CD4-positive, alpha-beta T cell treated with Interleukin-12 subunit alpha and Interleukin-12 subunit beta, for 1 hour (primary cell): ENCODE measurements at places on chromosomes 3 and 15.

DNA sequence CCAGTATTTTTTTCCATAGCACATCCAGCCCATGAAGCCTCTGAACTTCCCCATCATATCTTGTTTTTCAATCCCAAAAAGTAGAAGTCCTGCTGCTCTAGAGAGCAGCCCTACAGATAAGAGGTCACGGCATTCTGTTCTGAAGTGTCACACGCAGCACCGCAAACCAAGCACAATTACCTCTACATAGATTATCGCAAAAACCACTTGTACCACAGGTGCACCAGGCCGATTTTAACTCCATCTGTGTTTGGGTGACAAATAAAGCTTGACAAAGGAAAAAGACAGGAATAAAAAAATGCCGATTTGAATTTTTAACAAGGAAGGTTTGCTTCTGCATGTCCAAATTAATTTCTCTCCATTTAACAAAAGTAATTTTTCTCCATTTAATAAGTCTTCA lies 113.7 kb downstream of the MYO5A start:
- DNase-seq: no peak

- no peak for DNase-seq
These were observed 10.7 kb downstream of the CCR3 start for GRCh38 chr3:46252980-46253379.

GRCh38 chr3:172159962-172160538 lies 120.7 kb downstream of the FNDC3B start:
- no peak for DNase-seq

GRCh38 chr3:32113981-32114545 lies 7.6 kb downstream of the GPD1L start:
- no peak for DNase-seq

DNA sequence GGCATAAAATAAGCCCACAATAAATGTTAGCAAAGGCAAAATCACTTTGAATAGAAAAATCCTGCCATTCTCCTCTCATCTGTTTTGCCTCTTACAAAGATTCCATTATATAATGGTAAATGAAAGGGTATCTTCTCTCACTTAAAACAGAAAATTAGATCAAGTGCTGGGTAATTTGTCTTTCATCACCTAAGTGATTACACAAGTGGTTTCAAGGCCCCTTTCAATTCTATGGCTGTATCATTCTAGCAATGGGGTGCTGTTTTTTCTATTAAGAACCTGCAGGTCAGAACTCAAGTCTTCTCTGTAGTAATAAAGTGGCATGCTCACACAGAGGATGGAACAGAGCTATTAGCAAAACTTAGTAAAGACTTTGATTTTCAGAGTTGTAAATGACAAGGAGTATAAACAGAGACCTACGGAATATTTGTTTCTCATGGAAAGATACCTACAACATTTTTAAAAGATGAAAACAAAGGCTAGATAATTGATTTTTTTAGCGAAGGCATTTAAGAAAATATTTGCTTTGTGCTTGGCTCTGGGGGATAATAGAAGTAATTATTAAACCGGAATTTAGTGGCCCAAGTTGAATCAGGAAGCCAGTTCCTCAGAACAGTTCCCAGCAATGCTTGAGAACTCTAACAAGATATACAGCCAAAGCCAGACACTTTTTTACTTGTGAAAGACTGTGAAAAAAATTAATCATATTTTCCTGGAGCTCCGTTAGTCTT lies 137.4 kb downstream of the CMSS1 start:
- DNase-seq: no peak

GRCh38 chr3:60298141-60298540 lies 953.1 kb downstream of the FHIT start:
- DNase-seq: no peak

DNA sequence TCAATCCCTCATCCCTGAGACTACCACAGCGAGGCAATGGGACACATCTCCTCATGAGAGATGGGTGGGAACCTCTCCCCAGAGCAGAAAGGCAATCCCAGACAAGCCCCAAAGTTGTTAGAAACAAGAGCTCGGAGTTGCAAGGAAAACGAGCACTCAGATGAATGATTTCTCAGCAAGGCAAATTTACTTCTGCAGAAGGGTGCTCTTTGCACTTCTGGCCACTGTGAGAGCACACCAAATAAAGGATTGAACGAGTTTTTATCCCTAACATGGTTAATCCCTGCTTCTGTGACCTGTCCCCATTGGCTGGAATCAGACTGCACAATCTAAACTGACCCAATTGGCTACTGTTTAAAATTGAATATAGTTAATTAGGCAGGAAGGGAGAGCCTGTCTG lies 339.1 kb upstream of the POU1F1 start:
- no peak for DNase-seq

- DNase-seq: no peak
These were observed 539.1 kb downstream of the MFSD1 start for GRCh38 chr3:159340877-159341500.

GRCh38 chr15:91072161-91072560 lies 27.9 kb upstream of the SV2B start:
- no peak for DNase-seq

DNA sequence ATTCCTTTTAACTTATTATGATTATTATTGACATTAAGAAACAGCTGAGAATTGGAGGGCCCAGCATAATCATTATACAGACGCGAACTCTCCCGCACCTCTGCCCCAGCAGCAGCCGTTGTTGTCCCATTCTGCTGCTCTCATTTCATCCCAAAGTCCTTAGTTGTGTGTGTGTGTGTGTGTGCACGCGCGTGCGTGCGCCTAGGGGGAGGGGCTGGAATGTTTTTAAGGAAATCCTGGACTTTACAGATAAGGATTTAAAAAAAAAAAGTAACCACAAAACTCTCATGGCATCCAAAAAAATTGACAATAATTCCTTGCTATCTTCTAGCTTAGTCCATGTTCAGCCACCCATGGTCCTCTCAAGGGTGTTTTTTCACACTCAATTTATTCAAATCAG lies 134.2 kb downstream of the WNT7A start:
- no peak for DNase-seq

- no peak for DNase-seq
These were observed 1.2 kb downstream of the DAPK2 start for GRCh38 chr15:64045101-64045435.

GRCh38 chr3:157077565-157077991 lies 82.4 kb downstream of the CCNL1 start:
- no peak for DNase-seq

DNA sequence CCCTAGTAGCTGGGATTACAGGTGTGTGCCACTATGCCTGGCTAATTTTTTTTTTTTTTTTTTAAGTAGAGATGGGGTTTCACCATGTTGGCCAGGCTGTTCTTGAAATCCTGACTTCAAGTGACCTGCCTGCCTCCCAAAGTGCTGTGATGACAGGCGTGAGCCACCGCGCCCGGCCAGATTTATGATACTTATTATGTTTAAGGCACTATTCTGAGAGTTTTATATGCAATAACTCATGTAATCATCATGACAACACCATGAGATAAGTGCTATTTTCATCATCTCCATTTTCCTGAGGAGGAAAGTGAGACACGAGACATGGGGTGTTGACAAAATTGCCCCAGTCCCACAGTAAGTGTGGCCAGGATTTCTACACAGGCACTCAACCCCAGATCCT lies 366.4 kb upstream of the TRIM42 start:
- DNase-seq: no peak

DNA sequence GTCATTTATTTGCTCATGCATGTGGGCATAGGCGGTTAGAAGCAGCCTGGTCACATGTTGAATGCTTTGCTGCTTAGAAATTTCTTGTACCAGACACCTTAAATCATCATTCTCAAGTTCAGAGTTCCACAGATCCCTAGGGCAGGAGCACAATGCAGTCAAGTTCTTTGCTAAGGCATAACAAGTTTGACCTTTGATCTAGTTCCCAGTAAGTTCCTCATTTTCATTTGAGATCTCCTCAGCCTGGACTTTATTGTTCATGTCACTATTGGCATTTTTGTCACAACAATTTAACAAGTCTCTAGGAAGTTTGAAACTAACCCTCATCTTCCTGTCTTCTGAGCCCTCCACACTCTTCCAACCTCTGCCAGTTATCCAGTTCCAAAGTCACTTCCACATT lies 22.8 kb downstream of the HGD start:
- no peak for DNase-seq

DNA sequence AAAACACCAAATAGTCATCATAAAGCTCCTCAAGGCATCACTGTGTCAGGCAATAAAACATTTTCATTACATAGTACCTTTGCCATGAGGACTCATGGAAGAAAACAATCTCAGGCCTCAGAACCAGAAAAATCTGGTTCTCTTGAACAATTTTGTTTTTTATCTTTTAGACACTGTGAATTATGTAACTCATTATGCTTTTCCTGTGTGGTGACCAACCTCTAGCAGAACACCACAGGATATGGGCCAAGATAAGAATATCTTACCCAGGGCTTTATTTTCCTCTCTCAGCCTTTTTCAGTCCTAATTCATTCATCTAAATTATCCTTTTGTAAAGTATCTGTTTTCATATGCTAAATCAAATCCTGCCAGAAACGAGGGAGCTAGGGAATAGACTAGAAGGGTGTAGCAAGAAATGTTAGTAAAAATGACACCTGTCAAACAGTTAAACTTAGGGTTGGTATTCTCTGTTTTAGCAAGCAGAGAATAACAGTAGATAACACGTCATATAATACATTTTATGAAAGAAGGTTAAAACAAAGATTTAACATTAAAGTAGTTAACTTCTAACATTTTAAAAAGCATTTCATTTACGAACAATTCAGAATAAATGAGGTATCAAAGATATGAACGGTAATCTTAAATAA lies 111.1 kb downstream of the FBXL22 start:
- peak; percentile 71 for DNase-seq

GRCh38 chr15:78350058-78350457 lies 9.9 kb downstream of the CRABP1 start:
- no peak for DNase-seq

DNA sequence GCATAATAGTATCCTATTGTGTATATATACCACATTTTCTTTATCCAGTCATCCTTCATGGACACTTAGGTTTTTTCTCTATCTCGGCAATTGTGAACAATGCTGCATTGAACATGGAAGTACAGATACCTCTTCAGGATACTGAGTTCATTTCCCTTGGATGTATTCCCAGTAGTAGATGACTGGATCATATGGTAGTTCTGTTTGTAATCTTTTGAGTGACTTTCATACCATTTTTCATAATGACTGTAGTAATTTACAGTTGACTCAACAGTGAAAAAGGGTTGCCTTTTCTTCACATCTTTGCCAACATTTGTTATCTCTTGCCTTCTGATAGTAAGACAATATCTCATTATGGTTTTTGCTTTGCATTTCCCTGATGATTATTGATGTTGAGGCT lies 21.8 kb downstream of the MYH15 start:
- DNase-seq: no peak

DNA sequence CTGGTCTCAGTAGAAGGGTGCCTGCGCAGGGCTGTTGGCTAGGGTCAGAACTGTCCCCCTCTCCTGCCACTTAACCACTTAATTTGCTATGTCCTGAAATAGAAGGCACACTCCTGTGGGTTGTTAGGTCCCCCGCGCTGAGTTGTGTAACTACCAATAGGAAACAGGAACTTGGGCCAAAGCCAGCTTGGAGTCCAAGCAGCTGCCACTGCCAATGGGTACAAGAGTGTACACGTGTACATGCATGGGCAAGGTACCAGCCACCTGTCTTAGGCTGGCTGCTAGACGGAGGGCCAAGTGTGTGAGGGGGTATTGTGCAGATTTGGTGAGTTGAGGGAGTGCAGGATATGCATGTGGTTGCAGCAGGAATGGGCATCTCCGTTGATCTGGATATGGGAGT lies 29.7 kb upstream of the POLG start:
- DNase-seq: no peak

DNA sequence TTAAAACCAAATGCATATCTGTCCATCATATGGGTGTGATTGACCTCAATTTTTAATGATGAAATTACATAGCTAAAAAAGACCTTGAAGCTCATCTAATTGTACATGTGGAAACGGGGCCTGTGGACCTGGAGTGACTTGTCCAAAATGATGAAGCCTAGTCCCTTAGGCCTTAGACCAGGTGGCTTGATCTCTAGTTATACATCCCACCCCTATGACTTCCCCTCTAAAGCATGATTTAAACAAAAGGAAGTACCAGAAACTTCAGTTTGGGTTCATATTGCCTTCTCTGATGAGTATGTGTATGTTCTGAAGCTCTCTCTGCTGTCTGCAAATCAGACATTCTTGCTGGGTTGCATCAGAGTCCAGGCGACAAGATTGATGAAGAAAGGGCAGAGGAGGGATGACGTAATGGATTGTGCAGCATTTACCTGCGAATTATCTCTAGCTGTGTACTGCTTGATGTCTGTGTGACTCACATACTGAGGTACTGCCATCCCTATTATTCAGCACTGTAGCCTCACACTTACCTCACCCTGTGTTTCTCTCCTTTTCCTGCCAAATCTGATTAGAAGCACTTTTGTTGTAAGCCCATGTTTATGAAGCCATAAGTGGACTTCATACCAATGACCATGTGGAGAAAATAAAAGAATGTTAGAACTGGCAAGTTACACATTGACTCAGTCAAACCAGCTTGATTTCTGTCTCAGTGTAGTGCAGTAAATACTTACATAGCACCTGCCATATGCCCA lies 111.5 kb downstream of the FILIP1L start:
- DNase-seq: no peak

DNA sequence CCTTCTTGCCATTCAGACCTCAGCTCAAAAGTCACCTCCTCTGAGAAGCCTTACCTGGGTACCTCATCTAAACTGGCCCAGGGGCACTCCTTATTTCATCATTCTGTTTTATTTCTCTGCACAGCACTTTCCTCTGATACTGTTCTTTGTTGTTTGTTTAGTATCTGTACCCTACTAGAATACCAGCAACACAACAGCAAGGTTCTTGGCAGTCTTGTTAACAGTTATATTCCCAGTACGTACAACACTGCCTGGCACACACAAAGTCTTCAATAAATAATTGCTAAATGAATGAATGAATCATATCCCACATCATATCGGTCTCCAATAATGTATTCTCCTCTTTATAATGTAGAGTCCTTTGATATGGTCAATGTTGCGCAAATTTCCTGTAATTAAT lies 188.1 kb downstream of the FOXP1 start:
- DNase-seq: no peak

DNA sequence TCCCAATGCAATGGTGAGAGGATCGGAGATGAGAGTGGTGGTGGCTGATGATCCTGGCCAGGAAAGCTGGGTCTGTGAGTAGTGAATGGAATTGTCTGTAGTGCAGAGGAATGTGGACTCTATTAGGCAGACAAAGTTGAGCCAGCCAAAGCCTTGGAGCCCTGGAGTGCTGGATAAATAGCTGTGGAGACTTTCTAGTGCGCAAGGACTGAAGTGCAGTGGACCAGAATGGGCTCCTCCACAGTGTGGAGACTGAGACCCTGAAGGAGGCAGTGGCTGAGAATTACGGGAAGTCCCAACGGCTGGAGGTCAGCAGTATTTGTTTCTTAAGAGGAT lies 874 bp downstream of the ZNF662 start:
- DNase-seq: no peak

GRCh38 chr3:69207031-69207430 lies 84.6 kb upstream of the LMOD3 start:
- DNase-seq: no peak

DNA sequence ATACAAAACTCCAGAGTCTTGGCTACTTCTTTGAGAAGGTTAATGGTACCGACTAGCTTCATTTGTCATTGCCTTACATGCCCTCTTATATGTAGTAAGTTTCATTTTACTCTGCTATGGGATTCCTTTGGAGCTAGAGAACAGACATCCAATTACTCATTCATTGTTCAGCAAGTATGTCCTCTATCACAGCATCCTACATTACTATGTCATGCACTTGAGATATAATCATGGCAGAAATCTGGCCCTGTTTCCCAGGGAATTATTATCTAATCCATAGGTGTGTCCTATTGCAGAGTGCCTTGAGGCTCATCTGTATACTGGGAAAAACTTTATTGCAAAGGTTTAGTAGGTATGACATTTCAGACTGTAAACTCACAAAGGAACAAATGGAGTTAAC lies 333.1 kb upstream of the NECTIN3 start:
- no peak for DNase-seq
